ENCODE measurements at places on chromosomes 6 and 20. TPM values are rescaled to one million over a fixed set of nuclear protein-coding genes. Genes with fewer than 3 reads are reported as not detected.

The SLC22A1 gene
- 4.5 TPM for total RNA-seq

The KIFC1 gene
- total RNA-seq: 105 TPM

DNA sequence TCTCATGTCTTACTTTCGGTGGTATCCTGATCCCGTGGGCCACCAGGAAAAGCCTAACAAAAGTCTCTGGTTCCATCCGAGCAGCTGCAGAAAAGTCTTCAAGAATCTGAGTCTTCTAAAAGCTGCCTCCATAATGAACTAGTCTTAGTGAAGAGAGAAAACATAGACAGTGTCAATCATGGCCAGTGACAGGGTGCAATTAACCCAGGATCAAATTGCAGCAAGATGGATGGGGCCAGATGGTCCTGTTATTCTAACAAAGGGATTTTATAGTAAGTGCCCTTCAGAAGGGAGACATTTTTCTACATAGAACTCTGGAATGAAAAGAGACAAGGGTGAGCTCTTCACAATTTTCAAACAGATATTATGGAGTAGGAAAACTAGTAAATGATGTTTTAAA, 281.6 kb upstream of the ZFP64 start:
- DNase-seq: no peak

DNA sequence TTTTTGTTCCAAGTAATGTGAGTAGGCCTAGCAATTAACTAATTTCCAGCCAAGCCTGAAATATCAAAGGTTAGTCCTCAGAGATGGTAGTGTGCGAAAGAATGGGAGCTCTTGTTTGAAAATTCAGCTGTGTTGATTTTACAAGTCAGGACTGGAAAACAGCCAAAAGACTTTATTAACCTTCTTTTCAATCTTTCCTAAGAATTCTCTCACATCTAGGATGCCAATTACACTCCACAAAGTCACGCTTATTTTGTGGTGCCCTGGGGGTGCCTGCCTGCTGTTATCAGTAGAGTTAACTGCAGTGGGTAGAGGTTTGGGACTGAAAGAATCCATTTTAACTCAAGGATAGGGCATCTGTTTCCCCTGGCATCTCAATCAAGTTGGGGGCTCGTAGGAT, 30.7 kb upstream of the MAP3K4 start:
- no peak for DNase-seq

DNA sequence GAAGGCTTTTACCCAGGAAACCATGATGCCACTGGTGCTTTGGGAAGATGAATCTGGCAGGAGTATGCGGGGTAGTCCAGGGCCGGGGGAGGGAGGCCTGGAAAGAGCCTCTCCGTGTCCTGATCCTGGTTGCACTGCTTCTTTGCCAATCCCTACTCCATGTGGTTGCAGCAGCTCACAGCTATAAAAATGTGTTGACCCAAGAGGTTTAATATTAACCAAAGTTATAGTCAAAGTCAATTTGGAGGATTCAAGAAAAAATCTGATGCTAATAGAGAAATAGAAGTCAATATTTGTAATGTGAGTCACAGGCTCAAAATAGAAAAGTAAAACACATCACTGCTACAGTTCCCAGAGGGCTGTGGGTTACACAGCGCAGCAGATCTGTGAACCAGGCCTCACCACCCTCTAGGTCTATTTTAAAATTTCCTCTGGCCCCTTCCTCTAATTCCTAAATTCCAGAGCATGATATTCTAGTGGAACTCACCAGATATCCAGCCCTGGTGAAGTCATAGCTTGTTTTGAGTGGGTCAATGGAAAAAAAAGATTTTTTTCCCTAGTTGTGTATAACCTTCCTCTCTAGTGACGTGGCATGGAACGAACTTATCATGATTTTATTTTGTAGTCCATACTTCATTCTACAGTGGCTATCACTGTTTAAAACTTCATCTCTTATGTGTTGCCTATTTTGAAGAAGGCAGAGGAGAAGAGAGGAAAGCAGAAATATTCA, 63.2 kb upstream of the BMP2 start:
- peak; percentile 35 for DNase-seq

DNA sequence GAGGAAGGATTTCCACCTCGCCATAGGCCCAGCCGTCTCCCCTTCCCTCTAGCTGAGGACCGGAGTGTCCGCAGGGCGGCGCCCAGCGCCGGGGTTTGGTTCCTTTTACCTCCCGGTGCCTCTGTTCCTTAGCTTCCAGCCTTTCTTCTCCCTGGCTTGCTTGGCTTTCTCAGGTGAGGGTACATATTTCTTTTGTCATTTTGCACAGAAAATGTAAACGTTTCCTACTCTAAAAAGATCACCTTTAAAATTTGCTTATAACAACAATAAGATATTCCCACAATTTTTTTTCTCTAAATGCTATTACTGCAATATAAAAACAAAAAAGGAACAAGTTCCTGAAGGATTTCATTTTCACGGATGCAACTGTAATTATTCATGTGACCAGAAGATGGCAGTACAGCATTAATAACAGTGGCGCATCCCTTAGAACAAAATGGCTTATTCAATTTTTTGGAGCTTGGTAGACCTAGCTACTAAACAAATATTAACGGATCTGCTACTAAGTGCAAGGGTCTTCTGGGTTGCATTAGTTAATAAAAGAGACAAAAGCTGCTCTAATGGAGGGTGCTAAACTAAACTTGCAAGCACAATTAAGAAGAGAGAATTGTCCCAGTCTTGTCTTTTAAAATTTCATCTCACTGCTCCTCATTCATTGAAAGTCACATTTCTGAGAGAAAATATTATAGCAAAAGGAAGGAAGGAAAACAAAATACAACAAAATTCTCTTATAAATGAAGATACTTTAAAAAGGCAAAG, 172.9 kb downstream of the ADGRG6 start:
- DNase-seq: peak; percentile 62

DNA sequence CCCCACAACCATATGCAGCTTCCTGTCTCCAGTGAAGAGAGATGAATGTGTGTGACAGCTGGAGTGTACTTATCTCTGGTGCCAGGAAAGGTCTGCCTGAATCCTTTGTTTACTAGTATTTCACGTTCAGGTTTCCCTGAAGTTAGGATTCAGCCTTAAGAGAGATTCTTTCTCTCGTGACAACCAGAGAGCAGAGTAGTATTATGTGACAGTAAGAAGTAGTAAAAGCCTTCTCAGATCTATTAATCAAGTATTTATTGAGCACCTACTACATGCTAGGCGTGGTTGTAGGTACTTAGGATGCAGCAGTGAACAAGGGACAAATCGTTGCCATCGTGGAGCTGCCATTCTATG, 949 bp downstream of the KIFC1 start:
- DNase-seq: no peak

GRCh38 chr6:73264446-73264845, 1.4 kb upstream of the KHDC1 start:
- DNase-seq: no peak

GRCh38 chr6:131976545-131977061, 25.4 kb upstream of the CCN2 start:
- no peak for DNase-seq

Measured in Calu3 (cell line).